IPS DF 6.9 (cell line): ENCODE measurements at places on chromosomes 7 and 10.

DNA sequence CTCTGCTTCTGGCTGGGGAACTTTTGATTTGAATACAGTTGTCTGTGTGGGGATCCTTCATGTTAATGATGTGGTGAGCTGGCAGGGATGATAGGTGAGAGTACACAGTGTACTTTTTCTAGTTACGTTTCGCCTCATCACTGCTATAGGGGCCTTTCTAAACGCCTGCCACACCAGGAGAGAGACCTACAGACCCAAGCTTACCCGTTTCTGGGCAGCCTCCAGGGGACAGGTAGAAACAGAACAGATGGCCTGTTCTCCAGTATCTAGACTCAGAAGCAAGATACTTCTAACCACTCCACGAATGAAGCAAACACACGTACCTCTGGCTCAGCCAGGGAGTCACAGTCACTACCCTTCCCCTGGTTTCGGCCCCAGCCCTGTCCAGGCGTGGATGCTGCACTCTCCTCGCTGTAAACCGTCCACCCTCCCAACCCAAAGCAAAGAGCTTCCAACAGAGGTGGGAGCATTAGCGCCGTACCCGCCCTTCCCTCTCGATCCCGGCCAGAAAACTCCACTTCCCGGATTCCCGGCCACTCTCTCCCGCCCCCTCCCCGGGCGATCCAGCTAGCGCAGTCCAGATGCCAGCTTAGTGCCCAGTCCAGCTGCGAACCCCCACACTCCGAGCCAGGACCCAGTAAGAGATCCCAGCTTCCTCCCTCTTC, 1.2 kb downstream of the CCDC6 start:
- DNase-seq: no peak

DNA sequence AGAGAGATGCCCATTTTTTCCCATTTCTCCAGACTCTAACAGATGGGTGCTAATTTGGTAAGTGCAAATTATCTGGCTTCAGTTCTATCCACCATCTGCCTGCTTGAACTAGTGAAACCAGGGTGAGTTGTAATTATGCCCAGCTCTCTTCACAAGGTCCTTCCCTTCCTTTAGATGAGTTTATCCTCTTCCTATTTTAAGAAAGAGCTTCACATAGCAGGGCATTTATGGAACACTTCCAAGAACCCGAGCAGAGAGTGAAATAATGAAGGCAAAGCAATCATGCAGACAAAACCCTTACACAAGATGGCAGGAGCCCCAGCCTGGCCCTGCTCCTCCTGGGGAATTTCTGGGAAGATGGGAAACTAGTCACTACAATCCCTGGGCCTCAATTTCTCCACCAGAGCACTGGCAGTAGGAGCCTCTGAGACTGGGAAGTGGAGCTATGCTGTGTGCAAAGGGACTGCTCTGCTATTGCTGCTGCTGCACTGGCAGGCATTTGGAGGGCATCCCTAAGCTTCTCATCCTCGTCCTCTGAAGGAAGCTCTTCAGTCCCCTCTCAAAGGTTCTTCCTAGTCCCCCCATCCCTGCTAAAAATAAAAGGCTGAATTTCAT, 33.7 kb upstream of the PLXNA4 start:
- DNase-seq: no peak

DNA sequence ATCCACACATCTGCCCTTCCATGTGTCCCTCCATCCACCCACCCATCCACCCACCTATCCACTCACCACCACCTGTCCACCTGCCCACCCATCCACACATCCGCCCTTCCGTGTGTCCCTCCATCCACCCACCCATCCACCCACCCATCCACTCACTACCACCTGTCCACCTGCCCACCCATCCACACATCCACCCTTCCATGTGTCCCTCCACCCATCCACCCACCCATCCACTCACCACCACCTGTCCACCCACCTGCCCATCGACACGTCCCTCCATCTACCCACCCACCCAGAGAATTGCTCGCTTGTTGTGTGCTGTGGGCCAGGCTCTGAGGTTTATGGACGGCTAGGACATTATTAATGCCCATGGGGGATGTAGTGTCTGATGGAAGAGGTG, 500.2 kb downstream of the DNAJB6 start:
- no peak for DNase-seq

GRCh38 chr10:113133497-113134115, 183.6 kb downstream of the TCF7L2 start:
- no peak for DNase-seq

DNA sequence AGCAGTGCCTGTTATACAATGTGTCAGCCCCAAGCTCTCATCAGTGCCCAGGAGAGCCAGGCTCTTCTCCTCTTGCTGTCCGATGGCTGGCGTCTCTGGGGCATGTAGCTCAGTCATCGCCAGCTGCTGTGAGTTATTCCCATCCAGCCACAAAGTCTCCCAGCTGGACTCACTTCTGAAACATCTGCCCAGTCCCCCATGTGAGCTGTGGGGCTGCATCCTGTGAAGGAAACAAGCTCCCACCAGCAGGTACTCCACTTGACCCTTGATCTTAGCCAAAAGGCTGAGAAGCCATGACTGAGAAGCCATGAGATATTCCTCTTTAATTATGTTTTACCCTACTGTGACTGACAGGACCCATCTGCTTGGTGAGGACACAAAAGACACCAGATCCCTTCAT, 212.7 kb upstream of the IGFBP3 start:
- no peak for DNase-seq
